ENCODE measurements at places on chromosomes 13 and 19.

GRCh38 chr13:28865149-28865744 is 45.1 kb downstream of the MTUS2 start:
- no peak for DNase-seq

DNA sequence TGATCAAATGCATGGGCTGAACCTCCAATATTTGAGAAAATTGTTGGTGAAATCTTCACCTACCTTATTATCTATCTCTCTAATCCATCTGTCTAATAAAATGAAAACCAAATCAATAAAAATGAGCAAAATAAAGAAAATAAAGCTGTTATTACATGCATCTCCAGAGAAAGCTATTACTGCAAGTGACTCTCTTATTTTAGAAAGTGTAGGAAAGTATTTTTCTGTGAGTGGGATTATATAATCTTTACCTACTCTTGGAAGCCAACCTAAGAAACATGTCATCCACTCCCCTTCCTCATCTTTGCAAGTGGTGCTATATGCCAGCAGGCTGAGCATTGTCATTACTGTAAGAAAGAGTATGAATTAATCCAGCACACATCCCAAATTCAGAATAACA is 191.5 kb upstream of the RFC3 start:
- DNase-seq: no peak

- DNase-seq: no peak
Measured at GRCh38 chr13:74145249-74145975, 11.2 kb upstream of the KLF12 start.

DNA sequence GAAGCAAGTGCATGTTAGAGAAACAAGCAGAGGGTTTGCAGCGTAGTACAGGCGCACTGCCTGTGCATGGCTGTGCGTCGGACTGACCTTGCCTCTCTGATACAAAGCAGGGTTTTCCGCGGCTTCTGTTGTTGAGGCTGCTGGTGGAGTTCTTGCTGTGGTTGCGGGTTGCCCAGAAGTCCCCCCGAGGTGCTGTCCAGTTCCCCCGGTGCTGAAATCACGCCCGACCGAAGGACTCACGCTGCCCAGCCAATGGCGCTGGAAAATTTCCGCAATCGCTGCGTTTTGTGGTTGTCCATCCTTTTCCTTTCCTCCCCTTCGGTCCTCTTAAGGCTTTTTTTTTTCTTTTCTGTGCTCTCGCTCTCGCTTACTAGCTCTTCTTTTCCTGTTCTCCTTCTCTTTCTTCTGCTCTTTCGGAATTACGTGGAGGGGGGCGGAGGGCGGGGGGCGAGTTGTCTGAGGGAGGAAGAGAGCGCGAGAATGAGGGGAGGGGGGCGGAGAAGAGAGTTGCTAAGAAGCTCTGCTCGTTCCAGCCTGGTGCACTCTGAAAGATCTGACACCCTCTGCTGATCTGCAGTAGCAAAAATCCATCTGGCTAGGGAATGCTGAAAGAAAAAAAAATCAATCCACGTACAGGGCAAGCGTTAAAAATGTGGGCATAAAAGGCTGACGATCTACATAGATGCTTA is at the start of gene SLITRK1:
SLITRK1 (minus strand) TSS at position 558 of the 689 bp plus-strand sequence. CDS start 967 bp downstream, outside the sequence.
- DNase-seq: no peak

DNA sequence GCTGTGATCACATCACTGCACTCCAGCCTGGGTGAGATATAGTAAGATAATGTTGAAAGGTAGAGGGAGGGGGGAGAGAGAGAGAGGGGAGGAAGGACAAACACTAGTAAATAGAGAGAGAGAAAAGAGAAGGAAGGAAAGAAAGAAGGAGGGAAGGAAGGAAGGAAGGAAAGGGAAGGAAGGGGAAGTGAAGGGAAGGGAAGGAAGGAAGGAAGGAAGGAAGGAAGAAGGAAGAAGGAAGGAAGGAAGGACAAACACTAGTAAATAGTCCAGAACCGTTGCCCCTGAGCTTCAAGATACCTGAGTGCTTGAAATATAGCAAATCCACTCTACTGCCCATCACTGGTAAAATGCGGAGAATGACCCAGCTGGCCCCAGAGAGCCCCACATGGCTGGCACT is 156.5 kb upstream of the ZNF507 start:
- DNase-seq: no peak

DNA sequence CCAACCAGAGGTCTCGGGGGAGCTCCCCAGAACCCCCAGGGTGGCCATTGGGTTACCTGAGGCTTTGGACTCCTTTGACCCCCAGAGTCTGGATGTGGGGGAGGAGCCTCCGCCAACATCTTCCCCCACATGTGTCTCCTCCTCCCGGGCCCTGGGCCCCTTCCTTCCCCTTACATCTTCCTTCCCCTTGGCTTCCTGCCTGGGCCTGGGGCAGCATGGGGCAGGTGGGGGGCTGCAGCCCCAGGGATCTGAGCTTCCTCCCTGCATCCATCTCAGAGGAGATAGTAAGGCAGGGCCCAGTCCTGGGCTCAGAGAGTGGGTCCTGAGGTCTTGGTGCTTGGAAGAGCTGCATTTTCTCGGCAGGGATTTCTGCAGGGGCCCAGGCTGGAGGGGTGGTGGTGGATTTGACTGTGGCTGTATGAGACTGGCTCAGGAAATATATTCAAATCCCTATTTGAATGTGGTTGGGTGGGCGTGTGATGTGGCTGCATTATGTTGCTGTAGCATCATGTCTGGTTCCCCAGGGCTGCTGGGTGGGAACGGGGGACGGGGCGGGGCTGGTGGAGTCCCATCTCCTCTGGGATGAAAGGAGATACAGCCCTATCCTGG is 919 bp downstream of the VAV1 start:
- DNase-seq: peak; percentile 65

GRCh38 chr13:66137384-66137783 is 1092.8 kb downstream of the PCDH9 start:
- no peak for DNase-seq

DNA sequence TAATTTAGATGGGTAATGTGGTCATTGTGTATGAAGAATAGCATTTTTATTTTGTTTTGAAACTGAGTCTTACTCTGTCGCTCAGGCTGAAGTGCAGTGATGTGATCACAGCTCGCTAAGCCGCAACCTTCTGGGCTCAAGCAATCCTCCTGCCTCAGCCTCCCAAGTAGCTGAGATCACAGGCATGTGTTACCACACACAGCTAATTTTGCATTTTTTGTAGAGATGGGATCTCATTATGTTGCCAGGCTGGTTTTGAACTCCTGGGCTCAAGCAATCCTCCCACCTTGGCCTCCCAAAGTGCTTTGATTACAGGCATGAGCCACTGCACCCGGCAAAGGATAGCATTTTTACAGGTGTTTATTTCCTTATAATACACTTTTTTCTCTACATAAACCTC is 36.6 kb downstream of the SERTM1 start:
- DNase-seq: no peak

DNA sequence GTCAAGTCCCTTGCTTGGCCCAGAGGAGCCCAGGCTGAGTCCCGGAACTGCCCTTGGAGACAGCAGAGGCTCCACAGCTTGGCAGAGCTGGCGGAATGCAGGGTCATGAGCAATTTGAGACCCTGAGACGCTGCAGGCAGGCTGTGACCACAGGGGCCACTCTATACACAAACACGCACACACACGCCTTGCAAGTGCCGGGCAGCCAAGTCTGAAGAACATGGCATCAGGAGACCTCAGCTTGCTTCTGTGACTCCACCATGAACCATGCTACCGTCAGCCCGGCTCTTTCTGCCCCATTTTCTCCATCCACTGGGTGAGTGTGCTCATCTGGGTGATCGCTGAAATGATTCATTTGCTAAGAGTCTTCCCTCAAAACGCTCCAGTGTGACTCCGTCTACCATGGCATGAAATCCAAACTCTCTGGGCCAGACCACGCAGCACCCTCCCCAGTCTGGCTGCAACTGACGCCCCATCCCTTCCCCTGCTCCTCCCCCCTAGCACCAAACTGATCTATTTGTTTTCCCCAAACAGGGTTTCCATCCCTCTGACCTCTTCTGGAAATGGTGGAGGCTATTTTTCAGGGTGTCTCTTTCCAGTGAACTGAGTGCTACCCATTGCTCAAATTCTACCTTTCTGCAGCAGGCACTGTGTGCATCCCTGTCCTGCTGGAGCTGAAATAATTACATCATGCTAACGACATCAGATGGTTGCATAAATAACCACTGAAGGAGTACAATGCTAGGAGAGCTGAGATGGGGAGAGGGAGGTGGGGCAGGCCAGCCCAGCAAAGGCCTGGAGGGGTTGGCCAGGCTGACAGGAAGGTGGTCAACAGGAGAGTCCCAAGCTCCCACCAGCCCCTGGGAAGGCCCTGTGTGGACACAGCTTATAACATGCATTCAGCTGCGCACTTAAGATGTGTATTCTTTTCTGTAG is 3.1 kb downstream of the CARS2 start:
- DNase-seq: no peak

DNA sequence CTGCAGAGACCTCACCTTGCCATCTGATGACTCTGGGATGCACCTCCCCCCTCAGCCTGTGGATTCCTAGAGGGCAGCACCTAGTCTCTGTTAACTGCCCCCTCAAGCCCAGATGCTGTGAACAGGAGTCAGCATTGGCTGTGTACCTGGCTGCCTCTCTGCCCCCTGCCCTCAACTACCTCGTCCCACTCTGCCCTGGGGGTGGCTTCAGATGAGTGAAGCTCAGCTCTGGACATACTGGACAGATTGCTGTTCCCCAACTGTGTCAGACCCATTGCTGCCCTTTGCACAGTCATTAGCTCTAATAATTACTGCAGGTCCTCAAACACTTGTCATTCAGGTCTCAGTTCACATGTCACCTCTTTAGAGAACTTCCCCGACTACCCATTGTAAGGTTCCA is 182.1 kb upstream of the TSHZ3 start:
- DNase-seq: no peak

- DNase-seq: no peak
Measured at GRCh38 chr13:31043957-31044356, 111.5 kb downstream of the TEX26 start.

- no peak for DNase-seq
Measured at GRCh38 chr13:69300131-69300530, 807.5 kb upstream of the ATXN8OS start.

- no peak for DNase-seq
Measured at GRCh38 chr13:112124141-112124540, 57.2 kb downstream of the SOX1 start.

DNA sequence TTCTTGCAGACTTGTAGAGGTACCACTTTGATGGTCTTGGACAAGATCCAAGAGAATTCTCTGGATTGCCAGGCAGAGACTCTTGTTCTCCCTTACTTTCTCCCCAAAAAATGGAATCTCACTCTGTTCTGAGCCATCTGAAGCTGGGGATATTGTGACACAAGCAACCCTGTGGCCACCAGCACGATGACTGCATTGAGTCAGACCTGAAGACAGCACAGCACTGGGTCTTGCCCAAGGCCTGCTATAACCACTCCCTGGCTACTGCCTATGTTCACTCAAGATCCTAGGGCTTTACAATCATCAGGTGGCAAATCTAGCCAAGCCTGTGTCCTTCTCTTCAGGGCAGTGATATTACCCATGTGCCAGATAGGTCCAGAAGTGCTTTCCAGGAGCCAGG is 202.5 kb upstream of the SERP2 start:
- no peak for DNase-seq

- no peak for DNase-seq
Measured at GRCh38 chr19:1377176-1377964, 6.3 kb upstream of the NDUFS7 start.

GRCh38 chr13:69737129-69737935 is 370.3 kb upstream of the ATXN8OS start:
- no peak for DNase-seq

- DNase-seq: no peak
Measured at GRCh38 chr13:26946684-26947343, 186.2 kb upstream of the GPR12 start.

- DNase-seq: peak; percentile 96
Measured at GRCh38 chr19:4669723-4670480, at the start of gene MYDGF. MYDGF (minus strand) TSS chr19:4670342; CDS start chr19:4670334, 8 bp downstream.

- no peak for DNase-seq
Measured at GRCh38 chr13:111037927-111038326, 77.2 kb upstream of the ARHGEF7 start.

DNA sequence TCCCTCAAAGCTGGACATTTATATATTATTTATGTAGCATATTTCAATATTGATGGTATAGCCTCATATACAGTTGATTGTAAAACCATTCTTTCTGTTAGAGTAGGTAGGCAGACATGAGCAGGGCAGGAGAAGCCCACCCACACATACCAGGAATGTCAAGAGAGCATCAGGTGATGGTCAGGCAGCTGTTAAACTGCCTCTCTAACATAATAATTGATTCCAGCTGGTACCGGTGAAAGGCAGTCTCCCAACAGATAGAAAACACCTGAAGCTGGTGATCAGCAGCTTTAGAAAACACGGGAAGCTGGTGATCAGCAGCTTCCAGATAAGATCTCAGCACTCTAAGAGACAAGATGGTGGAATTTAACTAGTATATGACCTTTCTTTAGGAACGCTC is 132.9 kb downstream of the SLITRK6 start:
- DNase-seq: no peak

DNA sequence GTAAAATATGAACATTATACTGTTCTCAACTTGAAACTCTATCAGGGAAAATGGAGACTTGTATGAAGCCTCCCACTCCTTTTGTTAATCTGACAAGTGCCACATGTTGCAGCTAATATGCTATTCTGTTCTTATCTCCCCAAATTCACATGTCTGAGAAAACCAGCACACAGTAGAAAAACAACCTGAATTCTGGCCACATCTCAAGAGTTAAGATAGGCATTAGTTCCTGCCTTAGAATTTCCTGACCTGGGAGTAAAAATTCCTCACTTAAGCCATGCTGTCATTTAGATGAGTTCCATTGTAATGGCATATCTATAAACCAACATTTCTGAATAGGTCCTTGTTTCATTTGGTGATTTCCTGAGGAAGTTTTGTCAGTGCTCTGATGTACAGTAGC is 1098.5 kb downstream of the EFNB2 start:
- DNase-seq: no peak

DNA sequence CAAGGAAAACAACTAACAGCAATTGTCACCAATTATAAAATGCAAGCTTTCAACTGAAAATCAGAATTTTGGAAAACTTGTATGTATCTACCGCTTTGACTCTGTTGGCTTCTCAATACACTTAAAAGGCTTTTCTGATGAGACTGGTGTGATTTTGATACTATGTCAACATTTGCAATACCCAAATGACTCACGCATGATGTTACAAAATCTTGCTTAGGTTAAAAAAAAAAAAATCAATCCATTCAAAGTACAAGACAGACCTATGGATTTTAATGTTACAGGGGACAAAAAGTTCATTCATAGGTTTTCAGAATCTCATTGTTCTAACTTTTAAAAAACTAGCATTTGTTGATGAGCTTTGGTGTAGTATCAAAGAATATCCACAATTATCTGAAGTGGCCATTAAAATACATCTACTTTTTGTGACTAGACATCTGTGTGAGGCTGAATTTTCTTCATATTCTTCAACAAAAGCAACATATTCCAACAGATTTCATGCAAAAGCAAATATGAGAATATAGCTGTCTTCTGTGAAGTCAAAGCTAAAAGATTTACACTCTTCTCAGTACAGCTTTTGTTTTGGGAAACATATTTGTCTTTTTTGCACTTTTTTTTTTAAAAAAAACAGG is 10.7 kb downstream of the ELF1 start:
- DNase-seq: no peak

- DNase-seq: no peak
Measured at GRCh38 chr19:33254245-33254824, 28.7 kb upstream of the SLC7A10 start.

GRCh38 chr13:80039000-80039399 is 301.9 kb downstream of the SPRY2 start:
- no peak for DNase-seq

GRCh38 chr13:88086577-88086976 is 415.4 kb downstream of the SLITRK5 start:
- no peak for DNase-seq

GRCh38 chr19:28971049-28971448 is 241.9 kb downstream of the UQCRFS1 start:
- no peak for DNase-seq

GRCh38 chr19:4678881-4679790 is 9.0 kb upstream of the MYDGF start:
- DNase-seq: peak; percentile 20
